ENCODE measurements at places on chromosomes 4 and X.

- no peak for DNase-seq
Observed at GRCh38 chrX:2427147-2427546, 73.6 kb downstream of the DHRSX start.

DNA sequence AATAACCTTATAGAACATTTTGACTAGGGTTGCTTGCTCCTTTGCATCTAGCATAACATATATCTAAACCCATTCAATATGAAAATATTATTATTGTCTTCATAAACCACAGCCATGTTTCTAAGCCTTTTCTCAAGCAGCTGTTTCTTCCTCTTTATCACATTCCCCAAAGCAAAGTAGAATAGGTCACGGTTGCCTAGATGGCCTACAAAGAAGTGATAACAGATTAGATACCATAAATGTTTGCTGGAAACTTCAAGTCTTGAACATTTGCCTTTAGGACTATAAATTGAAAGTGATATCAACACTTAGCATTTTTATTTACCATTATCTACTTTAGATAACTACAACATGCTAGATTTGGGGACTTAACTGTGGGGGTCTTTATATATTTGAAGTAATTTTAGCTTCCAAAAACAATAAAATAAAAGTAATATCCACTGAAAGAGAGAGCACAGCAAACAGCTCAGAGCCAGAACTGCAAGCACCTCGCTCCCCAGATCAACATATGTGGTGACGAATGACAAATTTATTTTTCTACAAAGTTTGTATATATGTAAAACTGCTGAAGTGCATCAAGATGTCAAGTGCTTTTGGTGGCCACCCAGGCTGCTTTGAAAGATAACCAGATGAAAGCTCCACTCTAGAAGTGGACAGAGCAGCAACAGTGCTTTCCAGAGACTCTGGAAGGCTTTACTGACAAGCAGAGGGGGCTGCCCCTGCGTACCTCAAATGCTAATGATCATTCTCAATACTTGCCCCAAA is 8.0 kb downstream of the HHIP start:
- DNase-seq = no peak

- DNase-seq = no peak
Observed at GRCh38 chrX:46758163-46758955, 559 bp downstream of the SLC9A7 start.

DNA sequence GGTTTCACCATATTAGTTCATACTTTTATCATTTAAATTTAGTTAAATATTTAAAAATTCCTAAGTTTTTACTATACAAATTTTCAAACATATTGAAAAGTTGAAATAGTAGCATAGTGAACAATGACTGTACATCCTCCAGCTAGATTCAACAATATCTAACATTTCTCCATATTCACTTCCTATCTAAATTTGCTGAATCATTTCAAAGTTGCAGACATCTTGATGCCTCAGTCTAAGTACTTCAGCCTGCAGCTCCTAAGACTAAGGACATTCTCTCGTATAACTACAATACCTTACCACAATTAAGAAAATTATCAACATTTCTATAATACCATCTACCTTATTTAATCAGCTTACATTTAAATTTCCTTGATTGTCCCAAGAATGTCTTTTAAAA is 132.7 kb downstream of the TMEM164 start:
- DNase-seq = no peak

GRCh38 chrX:28709421-28709820 is 122.2 kb downstream of the IL1RAPL1 start:
- no peak for DNase-seq

- no peak for DNase-seq
Observed at GRCh38 chrX:19174401-19175025, 52.2 kb upstream of the ADGRG2 start.

DNA sequence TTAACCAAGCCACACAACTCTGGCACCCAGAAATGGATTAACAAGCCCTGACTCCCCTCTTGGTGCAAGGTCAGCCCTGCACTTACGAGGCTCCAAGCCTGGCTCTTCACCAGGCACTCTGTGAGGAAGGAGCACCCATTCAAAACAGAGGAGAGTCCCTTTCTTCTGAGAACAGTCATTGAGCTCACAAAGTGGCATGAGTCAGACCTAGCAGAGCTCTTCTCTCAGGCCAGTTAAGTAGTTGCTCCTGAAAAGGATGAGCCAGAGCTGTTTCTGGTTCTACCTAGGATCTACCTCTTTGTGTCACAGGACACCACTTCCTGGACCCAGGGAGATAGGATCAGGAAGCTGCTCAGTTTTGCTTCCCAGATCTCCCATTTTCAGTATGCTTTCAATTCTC is 48.2 kb downstream of the EVC2 start:
- no peak for DNase-seq

Measured in right hindlimb (tissue), 1 donor.